ENCODE measurements at places on chromosomes 5 and 9. TPM values are rescaled to one million over a fixed set of nuclear protein-coding genes. Genes with fewer than 3 reads are reported as not detected.

GRCh38 chr5:132142459-132142858, 68.9 kb downstream of the CSF2 start:
- DNase-seq = no peak

DNA sequence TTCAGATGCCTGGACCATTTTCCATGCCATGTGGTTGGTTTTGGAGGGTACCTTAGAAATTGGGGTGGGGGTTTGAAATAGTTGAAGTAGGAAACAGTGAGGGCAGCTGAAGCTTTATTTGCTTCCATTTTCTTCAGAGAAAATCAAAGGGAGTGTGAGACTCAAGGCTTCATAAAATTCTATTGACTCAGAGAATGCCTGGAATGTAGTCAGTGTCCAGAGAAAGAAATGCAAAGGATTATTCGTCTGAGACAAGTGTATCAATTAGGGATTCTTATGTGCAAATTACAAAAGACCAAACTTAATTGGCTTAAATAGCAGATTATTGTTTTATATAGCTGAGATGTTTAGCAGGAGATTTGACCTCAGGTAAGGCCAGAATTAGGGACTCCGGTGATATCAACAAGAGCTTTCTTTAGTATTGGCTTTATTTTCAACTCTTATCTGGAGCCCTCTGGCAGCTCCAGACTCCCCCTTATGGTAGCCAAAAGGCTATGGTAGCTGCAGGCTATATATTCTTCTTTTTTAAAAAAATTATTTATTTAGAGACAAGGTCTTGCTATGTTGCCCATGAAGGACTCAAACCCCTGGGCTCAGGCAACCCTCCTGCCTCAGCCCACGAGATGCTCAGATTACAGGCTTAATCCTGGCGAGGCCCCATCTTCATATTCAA, 38.9 kb downstream of the PTTG1 start:
- DNase-seq = no peak

DNA sequence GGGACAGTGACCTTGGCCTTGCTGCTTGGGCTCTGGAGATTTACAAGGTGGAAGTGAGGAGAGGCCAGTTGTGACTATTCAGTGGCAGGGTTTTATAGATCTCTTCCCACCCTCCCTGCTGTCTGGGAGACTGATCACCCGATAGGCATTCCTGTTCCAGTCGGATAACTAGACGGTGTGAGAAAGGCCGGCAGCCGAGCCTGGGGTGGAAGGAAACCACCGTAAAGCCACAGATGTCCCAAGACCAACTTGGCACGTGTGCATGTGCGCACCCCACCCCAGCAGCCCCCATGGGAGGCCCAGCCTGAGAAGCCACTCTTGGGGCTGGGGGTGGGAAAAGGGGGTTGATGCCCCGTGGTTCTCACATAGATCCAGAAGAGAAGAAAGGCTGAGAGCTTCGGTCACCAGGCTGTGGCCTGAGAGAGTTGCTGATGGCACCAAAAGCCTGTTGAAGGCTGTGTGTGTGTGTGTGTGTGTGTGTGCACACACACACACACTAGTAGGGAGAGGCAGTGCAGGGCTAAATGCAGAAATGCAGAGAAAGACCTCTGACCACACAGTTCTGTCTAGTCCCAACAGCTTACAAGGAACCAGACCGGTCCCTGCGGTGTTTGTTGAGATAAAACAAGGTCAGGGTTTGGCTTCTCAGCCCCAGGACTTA, 225.8 kb downstream of the FANCC start:
- peak; percentile 93 for DNase-seq

GRCh38 chr5:118220556-118221195, 767.7 kb downstream of the DTWD2 start:
- DNase-seq = no peak

DNA sequence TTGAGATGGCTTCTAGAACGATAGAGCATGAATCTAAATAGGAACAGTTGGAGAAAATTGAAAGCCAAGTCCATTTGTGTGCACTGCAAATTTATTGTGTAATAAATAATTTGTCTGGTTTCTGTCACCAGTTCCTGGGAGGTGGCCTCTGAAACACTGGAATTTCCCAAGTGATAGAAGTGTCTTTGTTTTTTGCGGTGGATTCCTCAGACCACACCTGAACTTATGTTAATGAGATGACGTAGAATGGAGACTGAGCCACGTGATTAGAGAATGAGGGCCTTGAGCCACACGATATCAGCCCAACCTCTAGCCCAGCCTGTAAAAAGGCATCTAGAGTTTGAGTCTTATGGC, 105.1 kb downstream of the MSX2 start:
- peak; percentile 85 for DNase-seq

DNA sequence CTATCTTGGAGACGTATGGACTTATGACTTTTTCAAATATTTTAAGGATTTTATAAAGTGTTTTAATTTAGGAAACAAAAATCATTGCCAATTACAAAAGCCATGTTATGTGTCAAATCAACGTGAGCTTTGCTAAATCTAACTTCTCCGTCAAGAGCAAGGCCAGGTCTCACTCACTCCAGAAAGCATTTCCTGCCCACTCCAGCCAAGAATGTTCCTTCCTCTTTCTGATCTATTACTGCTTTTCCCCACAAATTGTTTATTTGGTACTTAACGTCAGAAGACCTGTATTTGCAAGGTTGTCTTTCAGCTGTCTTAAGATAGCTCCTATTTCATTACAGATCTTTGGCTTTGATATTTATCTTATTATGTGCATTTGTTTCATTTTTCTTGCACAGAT, 193.5 kb upstream of the HAPLN1 start:
- DNase-seq = peak; percentile 21

DNA sequence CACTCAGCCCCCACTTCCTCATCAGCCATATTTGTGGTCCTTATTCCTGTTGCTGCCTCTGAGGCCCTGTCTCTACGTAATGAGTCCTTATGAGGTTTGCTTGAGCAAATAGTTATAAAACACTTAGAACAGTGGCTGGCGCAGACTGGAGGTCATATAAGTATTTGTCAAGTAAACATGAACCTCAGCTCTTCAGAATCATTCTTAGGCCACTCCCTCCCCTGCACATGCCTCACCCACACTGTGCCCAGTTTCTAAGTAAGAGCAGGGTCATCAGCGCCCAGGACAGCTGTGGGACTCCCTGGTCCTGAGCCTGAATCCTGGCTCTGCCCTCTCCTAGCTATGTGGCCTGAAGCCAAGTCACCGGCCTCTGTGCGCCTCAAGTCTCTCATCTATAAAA, 4.0 kb downstream of the ST6GALNAC4 start:
- DNase-seq = no peak

GRCh38 chr5:151078490-151079262, 2.2 kb downstream of the TNIP1 start:
- DNase-seq = peak; percentile 50

The CREBRF gene
- total RNA-seq = 3.0 TPM

The MRPL50 gene
- total RNA-seq = 29.2 TPM

The IL4 gene
- not detected for total RNA-seq

DNA sequence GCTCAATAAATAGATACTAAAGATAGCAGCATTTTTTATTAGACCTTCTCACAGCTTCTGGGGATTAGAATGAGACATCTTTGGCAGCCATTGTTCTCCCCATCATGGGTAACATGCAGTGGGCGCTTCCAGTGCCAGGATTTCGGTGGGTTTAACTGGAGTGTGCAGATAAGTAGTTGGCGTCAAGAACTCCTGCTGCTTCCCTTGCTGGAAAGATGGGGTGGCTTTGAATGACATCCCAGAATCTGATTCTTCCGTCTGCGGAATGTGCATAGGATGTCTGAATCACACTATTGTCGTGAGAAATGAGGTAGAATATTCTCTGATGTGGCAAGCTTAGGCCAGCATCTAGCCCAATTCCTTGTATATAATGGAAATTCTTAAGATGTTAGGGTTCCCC, 7.3 kb downstream of the SFXN1 start:
- no peak for DNase-seq

DNA sequence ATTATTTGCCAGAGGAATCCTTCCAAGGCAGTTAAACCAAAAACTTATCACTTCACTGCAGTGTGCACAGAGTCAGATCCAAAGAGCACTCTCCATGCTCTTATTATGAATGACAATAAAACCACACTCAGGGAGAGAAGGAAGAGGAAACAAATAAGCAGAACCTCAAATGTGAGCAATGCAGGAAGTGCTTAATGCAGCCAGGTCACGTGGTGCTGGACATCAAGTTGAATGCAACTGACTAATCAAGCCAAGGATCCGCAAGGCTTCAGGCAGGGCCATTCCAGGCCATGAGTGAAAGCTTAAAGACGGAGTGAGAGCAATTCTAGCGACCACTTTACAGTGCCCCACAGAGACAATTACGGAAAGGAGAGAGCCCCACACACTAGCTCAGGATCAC, 230.4 kb upstream of the PUM3 start:
- DNase-seq = peak; percentile 32

GRCh38 chr9:86424251-86424891, 70.2 kb upstream of the TUT7 start:
- peak; percentile 59 for DNase-seq

The PCDHGB4 gene
- total RNA-seq = not detected

The MOB3B gene
- total RNA-seq = 0.15 TPM

- no peak for DNase-seq
These were observed 1.1 kb downstream of the CNOT6 start for GRCh38 chr5:180495292-180495691.

GRCh38 chr5:149367249-149367971, 9.6 kb downstream of the PCYOX1L start:
- peak; percentile 76 for DNase-seq

The CSF1R gene
- 0.22 TPM for total RNA-seq

DNA sequence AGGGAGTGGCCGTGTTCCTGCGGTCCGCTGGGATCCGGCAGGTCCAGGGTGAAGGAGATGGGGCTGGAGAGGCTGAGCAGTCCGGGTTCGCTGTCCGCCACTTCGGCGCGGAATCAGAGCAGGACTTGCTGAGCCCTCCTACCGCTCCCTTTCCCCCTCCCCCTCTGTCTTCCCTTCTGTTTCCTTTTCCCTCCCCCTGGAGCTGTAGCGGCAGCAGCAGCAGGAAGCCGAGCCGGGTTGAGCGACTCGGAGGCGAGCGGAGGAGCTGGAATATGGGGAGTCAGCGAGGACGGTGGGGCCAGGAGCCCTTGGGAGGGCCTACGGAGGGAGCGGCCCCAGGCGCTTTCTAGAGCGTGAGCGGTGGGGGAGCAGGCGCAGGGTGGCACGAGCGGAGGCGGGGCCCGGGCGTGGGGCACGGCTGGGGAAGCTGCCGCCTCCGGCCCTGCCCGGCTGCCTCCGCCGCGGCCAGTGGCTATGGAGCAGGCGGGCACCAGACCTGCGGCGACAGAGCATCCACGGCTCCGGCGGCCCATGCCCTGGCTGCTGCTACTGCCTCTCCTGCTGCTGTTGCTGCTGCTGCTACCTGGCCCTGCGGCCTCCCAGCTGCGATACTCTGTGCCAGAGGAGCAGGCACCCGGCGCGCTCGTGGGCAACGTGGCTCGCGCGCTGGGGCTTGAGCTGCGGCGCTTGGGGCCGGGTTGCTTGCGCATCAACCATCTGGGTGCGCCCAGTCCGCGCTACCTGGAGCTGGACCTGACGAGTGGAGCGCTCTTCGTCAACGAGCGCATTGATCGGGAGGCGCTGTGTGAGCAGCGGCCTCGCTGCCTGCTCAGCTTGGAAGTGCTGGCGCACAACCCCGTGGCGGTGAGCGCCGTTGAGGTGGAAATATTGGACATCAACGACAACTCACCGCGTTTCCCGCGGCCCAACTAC, at the start of gene PCDHAC2:
Gene PCDHAC2, plus strand, starts transcription at position 184 of the 933 bp plus-strand sequence. Its CDS starts 291 bp downstream, at position 475.
- DNase-seq = peak; percentile 40

The GKAP1 gene
- total RNA-seq = 9.6 TPM

GRCh38 chr5:155546075-155546474, 532.5 kb downstream of the KIF4B start:
- no peak for DNase-seq

DNA sequence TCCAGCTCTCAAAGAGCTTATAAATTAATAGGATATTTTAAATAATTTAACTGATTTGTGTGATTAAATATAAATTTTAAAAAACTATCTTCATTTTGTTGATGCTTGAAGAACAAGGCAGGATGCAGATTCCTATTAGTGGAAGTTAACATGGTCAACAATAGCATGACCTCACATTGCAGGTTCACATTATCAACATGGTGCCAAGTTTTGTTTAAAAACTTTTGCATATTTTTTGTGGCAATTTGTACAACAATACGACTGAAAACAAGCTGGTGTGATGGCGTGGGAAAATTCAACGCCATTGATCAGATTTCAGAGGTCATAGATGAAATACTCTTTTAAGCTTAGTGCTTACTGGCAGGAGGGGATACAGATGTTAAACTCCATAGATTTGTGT, 114.1 kb upstream of the MYO10 start:
- DNase-seq = no peak

The TXNDC8 gene
- not detected for total RNA-seq

DNA sequence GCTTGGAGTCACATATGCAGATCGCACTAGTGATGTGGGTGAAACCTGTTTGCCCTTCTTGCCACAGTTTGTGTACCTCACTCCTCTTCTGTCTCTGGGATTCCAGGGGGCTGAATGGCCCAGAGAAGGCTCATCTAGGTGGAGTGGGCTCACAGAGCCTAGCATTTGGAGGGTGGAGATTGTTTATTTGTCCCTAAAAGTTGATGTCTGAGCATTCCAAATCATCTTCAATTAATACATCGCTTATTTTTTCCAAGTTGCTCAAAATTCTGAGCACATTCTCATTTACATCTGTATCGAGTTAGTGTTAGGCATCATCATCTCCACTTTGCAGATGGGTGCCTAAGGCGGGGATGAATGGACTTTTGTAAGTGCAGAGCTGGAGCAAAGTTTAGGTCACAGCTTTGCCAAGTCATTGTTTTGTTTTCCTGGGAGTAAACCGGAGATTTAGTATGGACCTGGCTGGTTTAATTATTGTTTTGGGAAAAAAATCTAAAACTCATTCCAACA, 2.0 kb downstream of the ABL1 start:
- DNase-seq = peak; percentile 53

GRCh38 chr9:134195558-134195957, 31.2 kb upstream of the RNU6ATAC start:
- no peak for DNase-seq

- no peak for DNase-seq
These were observed 7.6 kb downstream of the SLC6A7 start for GRCh38 chr5:150197476-150197875.

DNA sequence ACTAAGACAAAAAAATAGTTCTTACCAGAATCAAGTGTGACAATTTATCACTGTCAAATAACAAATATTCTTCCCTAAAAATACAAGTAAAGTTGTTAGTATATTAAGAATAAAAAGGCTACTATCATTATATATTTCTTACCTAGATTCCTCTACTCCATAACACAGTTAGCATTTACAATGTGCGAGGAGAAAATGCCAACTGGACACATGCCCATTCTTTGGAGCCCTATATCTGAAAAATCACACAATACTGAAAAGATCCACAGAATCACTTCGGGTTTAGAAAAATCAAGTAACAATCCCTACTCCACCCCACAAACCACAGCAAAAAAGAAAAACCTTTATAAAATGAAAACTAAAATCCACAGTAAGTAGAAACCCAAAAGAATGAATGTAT, 70.9 kb downstream of the PKD2L2 start:
- DNase-seq = no peak

DNA sequence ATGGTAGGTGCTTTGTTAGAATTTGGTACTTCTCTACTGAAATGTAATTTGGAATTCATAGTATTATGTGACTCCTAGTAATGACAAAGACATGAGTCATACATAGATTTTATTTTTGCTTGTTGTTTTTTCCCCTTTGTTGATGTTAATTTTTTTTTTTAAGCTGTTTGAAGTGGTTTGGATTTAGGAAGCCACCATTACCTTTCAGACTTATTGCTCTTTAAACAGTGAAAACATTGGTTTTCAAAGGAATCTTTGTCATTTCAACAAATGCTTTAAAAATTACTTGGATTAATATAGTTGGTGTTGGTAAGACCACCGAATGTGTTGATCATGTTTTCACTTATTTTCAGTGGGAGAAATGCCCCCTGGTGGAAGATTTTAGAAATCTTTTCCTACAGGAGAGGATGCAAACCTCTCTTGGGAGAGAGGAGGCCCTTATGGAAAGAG, 170.1 kb upstream of the PITX1 start:
- peak; percentile 71 for DNase-seq

The SLC34A3 gene
- 0.10 TPM for total RNA-seq

All from M059J (cell line).